Upper lobe of left lung (tissue), 6 donors: ENCODE measurements at places on chromosomes 6 and 20. TPM values are rescaled to one million over a fixed set of nuclear protein-coding genes. Genes with fewer than 3 reads are reported as not detected.

DNA sequence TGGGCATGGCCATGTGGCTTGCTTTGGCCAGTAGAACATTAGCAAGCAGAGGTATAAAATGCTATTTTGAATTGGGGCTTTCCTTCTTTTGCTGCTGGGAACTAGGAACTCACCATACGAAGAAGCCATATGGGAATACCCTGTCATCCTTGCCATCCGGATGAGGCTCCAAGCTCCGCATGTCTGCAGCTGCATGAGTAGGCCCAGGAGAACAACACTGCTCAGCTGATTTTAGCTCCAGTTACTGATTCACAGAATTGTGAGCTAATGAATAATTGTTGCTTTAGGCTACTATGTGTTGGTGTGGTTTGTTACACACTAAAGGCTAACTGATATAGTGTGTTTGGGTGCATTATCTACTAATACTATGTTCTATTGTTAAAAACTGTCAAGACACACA lies 2.7 kb upstream of the PLCB4 start:
- DNase-seq: no peak

DNA sequence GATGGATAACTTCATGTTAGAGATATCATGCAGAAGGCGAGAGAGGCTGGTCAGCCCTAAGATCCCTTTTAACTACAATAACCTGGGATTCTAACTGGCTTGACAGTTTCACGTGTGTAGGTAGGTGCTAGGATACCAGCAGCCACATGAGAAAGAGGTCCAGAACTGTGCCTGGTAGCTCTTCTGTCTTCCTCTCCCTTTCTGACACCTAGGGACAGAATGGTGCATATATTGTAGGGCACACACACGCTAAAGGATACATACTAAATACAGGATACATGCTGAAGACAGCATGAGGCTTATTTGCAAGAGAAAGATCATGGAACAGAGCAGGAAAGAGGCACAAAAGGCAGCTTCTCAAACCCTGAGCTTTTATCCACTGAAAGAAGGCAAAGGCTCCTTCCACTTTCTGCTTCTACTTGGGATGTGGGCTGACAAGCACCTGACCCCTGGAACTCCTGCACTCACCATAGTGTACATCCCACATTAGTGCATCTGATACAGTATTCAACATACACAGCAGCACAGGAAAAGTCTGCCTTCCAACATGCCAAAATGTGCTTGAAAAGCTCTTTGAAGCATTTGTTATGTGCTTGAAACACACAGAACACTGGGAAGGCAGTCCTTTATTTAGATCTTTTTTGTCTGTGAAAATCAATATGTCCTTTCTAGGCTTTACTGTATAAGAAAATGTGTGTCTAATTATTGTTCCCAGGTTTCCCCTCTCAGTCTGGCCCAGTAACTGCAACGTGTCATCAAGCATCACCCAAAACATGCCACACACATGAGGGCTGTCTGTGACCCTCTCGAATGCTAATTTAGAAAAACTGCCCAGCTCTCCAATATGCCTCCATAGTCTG lies 3.2 kb downstream of the SLC22A23 start:
- DNase-seq: no peak

The HLA-DQA1 gene
- 131 TPM for total RNA-seq

The FAM217A gene
- total RNA-seq: not detected

- no peak for DNase-seq
Measured at GRCh38 chr20:10007747-10008146, 27.0 kb upstream of the ANKEF1 start.

The TRIM40 gene
- total RNA-seq: not detected

DNA sequence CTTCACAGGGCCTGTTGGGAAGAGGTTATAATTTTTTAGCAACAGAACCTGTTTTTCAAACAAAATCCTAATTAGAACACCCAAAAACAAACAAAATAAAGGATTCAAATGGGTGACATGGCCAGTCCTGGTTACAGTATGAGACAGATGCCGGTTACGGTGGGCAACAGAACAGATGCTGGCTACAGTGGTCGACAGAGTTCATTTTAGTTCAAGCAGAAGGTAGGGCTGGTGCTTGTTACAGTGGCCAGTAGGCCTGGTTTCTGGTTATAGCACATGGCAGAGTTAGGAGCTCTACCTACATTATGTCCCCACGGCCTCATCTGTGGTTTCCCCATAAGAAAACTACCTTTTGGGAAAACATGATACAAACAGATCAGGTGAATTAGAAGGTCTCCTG lies 327.7 kb downstream of the LAMA2 start:
- DNase-seq: no peak

The MGME1 gene
- total RNA-seq: 22.0 TPM
